ENCODE measurements at places on chromosomes 7 and 10.

DNA sequence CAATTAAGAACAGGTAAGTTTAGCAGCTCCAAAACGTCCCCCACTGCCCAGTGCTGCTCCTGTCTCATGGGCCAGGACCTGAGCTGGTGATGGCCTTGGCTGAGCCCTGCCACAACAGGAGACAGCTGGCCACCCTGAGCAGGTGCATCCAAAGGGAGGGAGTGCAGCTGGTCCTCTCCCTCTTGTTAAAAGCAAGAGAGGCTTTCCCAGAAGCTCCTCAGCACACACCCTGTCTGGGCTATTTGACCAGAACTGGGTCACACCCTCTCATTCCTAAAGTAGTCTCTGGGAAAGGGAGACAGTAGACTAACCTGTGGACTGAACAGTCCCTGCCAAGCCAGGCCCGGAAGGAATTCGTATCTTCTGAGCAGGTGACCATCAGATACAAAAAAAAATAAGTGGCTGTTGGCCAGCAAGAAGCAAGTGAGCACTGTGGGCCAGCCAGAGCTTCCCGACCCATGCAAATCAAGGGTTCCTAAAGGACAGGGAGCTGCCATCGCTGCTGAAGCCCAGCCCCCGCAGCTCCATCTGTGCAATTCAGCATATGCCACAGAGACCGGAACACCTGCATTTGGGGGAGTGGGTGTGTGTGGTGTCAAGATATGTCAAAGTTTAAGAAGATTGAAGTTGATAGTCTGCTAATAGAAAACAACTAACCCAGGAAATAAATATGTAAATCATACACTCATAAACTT, 2.1 kb upstream of the TMEM72 start:
- DNase-seq = no peak

GRCh38 chr7:81688622-81689411, 81.0 kb downstream of the HGF start:
- DNase-seq = no peak

GRCh38 chr10:24246365-24246764, 37.4 kb downstream of the KIAA1217 start:
- no peak for DNase-seq

DNA sequence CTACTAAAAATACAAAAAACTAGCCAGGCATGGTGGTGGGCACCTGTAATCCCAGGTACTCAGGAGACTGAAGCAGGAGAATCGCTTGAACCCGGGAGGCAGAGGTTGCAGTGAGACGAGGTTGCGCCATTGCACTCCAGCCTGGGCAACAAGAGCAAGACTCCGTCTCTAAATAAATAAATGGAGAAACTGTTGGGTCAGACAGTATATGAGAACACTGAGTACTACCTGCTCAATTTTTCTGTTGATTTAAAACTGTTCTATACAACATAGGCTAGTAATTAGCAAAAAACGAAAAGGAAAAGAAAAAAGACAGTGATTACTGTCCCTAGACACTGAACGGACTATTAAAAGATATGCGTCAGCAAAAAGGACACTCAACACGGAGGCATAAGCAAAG, 26.7 kb downstream of the GFRA1 start:
- no peak for DNase-seq

DNA sequence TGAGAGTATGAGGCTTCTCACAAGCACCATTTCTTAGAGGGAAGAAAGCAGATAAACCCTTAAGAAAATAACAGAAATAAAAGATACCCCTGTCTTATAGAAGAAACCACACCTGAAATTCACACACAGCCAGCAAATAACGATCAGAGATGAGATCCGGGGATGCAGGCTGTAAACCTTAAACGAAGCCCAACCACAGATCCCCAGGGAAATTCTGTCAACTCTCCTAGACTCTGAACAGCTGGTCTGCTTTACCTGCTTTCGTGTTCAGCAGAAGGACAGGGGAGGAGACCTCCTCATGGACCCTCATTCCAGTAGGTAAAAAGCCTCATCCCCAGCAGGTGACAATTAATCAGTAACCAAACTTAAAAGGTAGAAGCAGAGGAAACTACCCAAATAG, 45.0 kb downstream of the VOPP1 start:
- DNase-seq = no peak

- DNase-seq = no peak
Observed at GRCh38 chr10:71694039-71694501, 25.5 kb downstream of the C10orf105 start.

DNA sequence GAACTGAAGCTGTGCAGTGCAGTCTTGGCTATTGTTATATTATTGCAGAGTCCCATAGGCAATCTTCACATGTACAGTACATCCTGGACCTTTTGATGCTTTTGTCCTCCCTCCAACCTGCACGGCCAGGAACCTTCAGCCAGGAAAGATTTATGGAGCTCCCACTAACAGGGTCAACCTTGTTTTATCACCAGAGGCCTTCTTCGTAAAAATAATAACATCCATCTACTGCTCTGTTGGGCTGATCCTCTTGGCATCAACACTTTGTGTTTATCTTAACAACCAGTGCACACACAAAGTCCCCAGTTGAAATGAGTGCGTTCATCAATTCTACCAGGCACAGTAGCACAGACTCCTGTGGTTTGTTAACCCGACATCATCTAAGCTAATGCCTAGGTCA, 72.4 kb downstream of the AGMO start:
- no peak for DNase-seq

GRCh38 chr10:73772281-73773151, 9.3 kb upstream of the CHCHD1 start:
- peak; percentile 86 for DNase-seq

DNA sequence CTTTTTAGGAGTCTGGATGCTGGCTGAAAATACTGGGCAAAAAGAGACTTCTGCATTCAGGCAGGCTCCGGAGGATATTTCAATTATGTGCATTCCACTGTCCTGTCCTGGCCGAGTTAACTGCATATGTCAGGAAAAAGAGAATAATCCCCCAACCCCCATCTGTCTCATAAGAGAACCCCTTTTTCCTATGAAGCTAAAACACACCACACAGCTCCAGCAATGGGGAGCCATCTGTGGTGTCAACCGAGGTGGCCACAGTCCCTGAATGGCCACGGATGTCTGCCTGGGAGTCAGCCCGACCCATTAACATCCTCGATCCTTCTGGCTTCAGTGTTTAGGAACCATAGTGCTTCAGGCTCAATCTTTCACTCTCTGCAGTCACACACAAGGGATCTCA, 70.4 kb downstream of the RSU1 start:
- no peak for DNase-seq

DNA sequence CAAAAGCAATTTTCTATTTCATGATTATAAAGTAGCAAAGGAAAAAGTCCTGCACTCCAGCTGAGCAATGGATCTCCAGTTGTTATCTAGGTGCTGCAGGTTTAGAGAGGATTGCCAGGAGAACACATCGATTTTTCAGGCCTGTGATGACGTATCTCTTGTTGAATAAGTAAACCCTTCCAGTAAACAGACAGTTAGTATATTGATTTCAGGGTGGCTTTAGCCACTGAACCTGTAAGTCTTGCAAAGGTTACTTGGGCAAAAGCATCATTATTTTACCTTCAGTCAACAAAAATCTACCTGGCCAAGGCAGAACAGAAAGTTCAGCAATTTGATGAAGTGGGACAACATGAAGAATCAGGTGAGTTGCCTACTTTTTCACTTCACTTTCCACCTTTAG, 12.3 kb downstream of the EGFR start:
- no peak for DNase-seq

- peak; percentile 83 for DNase-seq
Observed at GRCh38 chr7:74094224-74095101, 10.9 kb downstream of the LIMK1 start.

DNA sequence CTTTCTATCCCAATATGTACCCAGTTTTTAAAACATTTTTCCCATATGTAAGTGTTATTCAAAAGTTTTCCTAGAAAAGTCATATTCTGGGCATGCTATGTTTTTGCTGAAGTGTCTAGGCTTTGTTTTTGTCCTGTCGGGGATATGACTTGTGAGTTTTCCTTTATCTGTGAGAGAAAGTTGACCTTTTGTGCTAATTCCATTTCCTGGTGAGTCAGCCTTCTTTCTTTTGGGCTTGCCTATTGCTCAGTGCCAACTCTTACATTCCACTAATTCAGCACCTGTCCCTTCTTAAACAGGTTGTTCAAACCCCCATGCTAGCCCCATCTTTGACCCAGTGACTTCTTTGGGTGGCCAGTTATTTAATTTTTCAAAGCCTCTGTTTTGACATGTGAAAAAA, 146.2 kb downstream of the AHR start:
- DNase-seq = no peak

DNA sequence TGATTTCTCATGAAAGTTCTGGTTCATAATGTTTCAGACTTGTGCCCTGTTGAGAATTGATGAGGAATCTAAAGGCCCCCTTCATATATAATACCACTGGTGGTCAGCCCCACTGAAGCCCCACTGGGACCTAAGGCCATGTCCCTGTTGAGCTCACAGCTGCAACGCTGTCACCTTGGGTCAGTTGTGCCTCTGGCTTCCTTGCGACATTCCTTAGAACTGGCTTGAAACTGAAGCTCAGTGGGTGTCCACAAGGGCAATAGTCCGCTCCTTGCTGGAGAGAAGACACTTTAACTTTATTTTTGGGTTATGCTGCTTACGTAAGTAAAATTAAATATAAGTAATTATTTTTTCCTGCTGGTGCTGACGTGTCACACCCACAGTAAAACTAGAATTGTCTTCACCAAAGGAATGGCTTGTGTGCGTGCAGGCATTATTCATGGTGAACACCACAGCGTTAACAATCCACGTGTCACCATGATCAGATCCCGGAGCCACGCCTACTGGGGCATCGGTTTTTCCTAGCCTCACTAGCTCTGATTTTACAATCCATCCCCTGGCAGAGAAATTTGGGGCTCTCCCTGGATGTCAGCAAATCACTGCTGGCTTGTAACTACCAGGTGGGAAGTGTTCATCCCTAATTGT, 66.5 kb downstream of the BICC1 start:
- no peak for DNase-seq

DNA sequence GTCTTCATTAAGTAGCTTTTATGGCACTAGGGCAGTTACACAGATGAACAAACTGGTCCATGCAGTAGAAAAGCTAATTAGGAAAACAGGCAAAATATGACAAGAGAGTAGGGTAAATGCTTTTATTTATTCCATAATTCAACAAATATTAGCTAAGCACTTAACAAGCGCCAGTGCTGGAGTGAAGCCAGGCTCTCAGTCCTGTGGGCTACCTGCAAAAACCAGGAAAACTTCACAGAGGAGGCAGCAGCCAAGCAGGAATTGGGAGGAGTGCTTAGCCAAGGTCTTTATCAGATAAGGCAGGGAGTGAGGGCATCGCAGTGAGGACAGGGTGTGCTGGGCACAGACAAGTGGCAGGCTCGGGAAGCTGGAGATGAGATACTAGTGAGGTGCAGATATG, 4.9 kb upstream of the KAT6B start:
- DNase-seq = no peak

- DNase-seq = no peak
Observed at GRCh38 chr10:49645871-49646870, 32.3 kb downstream of the CHAT start.

GRCh38 chr7:147809786-147810185, 780.8 kb upstream of the C7orf33 start:
- no peak for DNase-seq

GRCh38 chr10:93299606-93300287, 182.4 kb downstream of the MYOF start:
- no peak for DNase-seq

- DNase-seq = peak; percentile 28
Observed at GRCh38 chr7:44308596-44309270, 16.7 kb downstream of the CAMK2B start.

DNA sequence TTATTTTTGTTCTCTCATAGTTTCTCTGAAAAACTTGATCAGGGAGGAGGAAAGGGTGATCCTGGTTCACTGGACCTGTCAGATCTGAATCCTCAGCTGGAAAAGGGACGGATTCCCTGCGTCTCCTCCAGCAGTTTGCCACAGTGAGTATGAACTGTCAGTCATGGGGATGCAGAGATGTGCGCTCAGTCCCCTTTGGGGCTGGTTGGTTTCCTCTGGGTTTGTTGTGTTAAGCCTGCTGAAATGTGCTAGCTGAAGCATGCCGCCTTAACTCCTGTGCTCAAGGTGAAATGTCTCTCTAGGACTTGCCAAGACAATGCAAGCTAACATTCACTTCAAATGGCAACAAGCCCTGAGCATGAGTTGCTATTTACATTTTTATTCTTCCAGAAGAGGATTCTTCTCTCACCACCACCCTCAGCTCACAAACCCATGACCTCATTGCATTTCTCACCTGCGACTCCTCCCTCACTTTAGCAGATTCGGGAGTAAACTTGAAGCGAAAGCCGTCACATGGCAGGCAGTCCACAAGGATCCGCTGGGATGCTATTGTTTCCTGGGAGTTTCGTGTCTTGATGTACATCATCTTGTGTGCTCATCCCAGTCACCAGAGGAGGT, 192.9 kb upstream of the FZD8 start:
- no peak for DNase-seq

Data from activated T-cell treated with anti-CD3 and anti-CD28 coated beads, Interleukin-2, amount 50 U/mL, for 24 hours (primary cell).